H54 (cell line): ENCODE measurements at places on chromosomes 13 and 19.

- DNase-seq, result peak; percentile 77
These were observed 796 bp upstream of the LSM14A start for GRCh38 chr19:34171539-34171876.

DNA sequence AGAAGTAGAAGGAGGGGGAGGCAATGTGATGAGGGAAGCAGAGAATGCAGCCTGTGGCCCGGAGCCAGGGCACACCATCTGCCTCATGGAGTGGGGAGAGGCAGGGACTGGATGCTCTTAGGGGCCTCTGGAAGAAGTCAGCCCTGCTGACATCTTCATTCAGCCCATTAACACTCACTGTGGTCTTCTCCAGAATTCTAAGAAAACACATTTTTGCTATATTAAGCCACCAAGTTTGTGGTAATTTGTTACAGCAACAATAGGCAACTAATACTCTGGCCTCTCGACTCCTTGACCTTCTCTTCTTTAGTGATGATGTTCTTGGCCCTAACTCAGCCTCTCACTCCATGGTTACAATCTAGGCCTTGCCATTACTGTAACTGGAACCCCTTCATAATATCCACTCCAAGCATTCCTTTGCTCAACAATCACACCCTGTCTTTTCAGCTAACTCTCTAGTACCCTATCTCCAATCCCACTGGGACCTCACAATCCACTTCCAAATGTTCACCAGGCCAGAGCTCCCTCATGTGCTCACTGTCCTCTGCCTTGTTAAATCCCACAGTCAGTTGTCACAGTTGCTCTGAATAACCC, 98.5 kb downstream of the MIPEP start:
- DNase-seq, result no peak

GRCh38 chr19:28941833-28942232, 271.1 kb downstream of the UQCRFS1 start:
- DNase-seq, result no peak

- DNase-seq, result peak; percentile 18
These were observed 728.9 kb upstream of the ARGLU1 start for GRCh38 chr13:107296804-107297203.

GRCh38 chr19:58372311-58373133, 8.3 kb downstream of the ZNF837 start:
- no peak for DNase-seq

DNA sequence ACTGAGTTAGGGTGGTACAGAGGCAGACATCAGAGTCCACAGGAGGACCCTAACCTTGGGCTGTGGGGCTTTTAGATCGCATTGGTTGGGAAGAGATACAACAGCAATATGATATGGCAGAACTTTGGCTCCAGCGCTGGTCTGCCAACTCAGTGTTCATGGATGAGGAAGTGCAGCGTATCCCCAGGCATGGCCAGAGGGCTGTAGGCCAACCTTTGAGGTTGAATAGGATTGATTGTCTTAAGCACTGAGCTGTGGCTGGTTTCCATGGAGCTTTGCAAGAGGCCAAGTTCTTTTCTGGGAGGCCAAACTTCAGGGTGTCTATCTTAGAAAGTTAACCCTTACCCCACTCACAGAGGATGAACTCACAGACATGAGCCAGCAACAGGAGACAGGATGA, 144.1 kb upstream of the TMTC4 start:
- no peak for DNase-seq

GRCh38 chr19:50458396-50459066, 17.8 kb upstream of the EMC10 start:
- no peak for DNase-seq

DNA sequence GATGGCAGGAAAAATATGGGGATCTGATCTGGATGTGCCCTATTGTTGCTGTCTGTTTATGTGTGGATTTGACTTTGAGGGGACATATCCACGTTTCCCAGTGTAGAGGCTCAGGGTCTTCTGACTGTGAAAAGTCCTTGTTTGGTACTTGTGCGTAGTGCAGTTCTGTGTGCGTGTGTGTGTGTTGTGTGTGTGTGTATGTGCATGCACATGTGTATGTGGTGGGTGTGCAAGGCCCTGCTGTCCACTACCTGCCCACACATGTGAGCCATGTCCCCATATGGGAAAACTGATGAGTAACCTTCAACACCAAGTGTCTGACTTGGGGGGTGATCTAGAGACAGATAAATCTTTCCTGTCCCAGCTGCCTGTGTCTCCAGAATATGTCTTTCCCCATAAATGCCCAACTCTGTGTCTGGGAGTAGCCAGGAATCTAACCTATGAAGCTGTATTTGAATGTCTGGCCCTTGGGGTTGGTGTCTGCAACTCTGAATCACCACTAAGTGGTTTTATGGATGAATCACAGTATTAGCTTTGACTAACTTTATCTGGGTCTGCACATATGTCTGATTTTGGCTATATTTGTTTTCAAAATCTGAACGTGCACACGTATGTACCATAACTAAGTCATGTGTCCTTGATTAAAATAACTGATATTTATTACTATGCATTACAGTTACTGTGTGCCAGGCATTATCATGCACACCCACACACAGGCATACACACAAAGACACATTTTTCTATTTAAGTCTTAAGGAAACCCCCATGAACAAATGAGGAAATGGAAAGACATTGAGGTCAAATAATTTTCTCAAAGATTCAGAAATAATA, 17.4 kb downstream of the KLK2 start:
- DNase-seq, result peak; percentile 45

DNA sequence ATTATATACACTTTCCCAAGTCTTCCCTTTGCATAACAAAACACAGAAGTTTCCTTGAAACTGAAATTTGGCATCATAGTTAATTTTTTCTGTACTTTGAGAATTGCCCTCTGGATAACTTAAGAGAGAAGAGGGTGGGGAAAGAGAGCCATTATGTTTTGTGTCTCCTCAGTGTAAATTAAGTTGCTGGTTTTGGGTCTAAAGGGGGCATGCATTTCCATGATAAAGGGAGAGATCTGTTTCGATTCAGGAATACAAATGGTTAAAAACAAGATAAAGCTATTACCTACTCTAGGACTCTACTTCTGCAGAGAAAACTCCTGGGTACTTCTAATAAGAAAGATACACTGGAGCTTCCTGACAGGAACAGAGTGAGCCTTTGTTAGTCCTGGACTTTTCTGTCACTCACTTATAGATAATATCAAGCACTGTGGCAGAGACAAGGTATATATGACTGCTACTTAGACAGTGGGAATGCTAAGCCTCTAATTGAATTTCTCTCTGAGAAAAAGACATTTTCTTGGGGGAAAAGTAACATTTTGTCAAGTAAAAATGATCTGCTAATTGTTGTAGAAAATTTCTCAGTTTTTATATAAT, 142.8 kb upstream of the PCDH9 start:
- no peak for DNase-seq

DNA sequence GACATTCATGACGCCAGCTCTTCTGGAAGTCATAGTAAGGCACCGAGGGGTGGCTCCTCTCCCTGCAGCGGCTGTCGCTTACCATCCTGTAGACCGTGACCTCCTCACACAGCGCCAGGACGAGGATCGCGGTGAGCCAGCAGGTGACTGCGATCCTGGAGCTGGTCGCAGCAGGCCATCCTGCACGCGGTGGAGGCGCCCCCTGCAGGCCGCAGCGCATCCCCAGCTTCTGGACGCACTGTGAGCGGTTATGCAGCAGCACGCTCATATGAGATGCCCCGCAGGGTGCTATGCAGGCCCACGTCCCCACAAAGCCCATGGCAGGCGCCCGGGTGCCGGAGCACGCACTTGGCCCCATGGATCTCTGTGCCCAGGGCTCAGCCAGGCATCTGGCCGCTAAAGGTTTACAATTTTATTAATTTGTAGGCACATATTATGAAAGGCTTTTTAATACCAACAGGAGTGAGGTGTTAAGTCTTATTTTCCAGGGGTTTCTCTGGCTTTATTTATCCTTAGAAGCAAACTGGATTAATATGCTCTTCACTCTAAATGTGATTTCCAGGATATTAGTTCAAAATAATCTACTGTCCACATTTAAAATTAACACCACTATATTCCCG, 35.6 kb upstream of the PSPC1 start:
- DNase-seq, result no peak

- DNase-seq, result no peak
These were observed 342.0 kb downstream of the TEX29 start for GRCh38 chr13:111662451-111662850.

DNA sequence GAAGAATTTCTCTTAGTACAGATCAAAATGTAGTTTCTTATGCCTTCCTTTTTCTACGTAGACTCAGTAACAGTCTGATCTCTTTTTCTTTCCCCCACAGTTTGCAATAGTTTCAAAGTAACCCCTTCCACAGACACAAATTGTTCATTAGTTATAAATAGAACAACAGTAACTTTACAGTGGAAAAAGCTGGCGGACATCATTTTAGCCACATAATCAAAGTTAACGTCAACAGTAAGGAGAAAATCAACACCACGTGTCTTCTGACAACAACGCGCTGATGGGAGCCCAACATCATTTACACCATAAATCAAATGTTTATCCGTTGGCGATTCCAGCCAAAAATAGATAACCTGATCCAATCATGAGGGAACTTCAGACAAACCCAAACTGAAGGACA, 76.8 kb downstream of the ANKRD10 start:
- no peak for DNase-seq

DNA sequence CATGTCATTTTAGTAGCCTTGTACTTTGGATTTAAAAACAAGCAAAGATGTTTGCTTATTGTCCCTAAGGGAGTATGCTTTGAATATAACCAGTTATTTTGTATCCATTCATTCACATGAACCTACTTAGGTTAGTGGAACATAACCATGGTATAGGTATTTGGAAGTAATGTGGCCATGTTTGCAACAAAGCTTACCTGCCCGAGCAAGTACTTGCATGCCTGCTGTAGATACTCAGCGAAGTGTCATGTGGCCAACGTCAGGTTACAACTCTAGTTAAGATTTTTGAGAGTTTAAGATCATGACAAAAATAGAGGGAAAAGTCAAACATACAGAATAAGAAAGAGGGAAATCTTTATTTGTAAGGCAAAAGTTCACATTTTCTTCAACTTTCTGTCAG, 57.2 kb downstream of the COG6 start:
- DNase-seq, result no peak

DNA sequence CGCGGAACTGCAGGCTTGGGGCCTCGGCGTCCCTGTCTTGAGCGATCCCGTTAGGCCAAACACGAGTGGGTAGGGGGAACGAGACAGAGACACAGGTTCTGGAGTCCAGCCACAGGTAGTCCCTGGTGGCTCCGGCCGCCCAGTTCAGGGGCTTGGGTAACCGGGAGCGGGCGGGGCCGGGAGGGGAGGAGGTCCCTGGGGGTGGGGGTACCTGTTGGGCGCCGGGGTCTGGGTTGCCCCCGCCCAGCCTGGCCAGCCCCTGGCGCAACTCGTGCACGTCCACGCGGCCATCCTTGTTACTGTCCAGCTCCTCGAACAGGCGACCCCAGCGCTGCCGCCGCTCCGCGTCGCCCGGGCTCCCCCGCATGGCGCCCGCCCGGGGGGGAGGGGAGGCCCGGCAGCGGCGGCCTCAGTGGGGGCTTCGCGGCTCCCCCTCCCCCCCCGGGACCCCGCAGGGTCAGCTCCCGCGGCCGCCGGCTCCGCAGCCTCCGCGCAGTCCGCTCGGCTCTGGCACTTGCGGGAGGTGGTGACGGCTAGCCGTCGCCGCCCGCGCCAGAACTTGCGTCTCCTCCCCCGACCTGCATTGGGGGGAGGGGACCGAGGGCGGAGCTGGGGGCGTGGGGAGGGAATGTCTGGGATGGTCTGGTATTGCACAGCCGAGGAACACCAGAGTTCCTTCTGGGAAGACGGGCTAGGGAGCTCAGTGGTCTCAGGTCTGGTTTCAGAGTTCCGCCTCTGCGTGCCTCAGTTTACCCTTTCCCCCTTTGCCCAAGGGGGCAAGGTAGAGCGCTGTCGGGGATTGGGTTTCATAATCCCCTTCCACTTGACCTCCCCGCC, at the start of gene SLC25A23:
Gene SLC25A23, minus strand, starts transcription at position 531 of the 837 bp plus-strand sequence. Its CDS starts 164 bp downstream, at position 367.
- DNase-seq, result peak; percentile 72

GRCh38 chr19:2469102-2469914, 6.6 kb upstream of the GADD45B start:
- peak; percentile 86 for DNase-seq

DNA sequence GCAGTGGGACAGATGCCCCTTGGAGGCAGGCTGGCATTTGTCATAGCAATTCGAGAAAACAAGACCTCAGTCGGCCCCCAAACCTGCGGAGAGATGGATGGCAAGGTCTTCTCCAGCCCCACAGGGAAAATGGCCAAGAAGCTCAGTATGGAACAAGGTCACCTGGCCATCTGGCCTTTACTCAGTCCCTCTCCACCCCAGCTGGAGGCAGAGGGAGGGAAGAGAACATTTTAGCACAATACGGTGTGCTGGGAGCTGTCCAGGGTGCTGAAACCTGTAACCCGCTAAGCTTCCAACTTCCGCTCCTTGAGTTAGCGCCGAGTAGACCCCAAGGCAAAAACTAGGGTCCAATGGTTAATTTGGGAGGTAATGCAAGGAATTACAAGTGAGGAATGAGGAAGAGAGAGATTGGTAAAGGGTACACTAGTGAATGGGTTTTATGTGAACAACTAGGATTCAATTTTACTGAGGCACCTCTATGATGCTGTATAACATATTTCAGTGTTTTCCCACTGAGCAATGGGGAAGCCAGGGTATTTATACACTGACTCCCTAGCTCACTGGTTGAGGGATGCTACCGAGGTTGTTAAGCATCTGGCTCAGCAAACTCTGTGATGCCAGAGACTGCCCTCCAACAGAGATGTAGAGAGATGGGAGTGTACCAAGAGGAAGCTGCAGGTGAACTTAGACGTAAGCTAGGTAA, 64.3 kb downstream of the CACNA1A start:
- DNase-seq, result peak; percentile 20

GRCh38 chr13:51826606-51827005, 18.4 kb downstream of the TMEM272 start:
- no peak for DNase-seq

DNA sequence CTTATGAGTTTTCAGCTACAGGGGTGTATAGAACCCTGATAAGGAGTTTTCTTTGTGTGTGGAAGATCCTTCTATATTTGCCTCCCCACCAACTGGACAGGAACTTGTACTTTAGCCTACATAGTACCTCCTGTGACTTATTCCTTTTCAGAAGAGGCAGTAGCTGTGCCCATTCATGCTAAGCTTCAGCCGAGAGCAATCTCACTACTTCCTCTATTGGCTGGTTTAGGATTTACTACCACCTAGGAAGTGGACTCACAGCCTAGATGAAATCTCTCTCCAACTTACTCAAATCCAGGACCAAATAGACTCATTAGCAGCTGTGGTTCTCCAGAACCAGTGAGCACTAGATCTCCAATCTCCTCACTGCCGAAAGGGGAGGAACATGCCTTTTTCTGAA, 2.3 kb upstream of the REX1BD start:
- DNase-seq, result no peak

- peak; percentile 89 for DNase-seq
These were observed 4.1 kb downstream of the SWSAP1 start for GRCh38 chr19:11378319-11379189.

GRCh38 chr13:31663880-31664585, 75.3 kb upstream of the RXFP2 start:
- no peak for DNase-seq
